Activated CD8-positive, alpha-beta T cell treated with anti-CD3 and anti-CD28 coated beads for 36 hours (primary cell): ENCODE measurements at places on chromosomes 13 and 19. TPM values are rescaled to one million over a fixed set of nuclear protein-coding genes. Genes with fewer than 3 reads are reported as not detected.
A peak's percentile ranks its signal among the peaks of the same experiment; 100 is the strongest.

DNA sequence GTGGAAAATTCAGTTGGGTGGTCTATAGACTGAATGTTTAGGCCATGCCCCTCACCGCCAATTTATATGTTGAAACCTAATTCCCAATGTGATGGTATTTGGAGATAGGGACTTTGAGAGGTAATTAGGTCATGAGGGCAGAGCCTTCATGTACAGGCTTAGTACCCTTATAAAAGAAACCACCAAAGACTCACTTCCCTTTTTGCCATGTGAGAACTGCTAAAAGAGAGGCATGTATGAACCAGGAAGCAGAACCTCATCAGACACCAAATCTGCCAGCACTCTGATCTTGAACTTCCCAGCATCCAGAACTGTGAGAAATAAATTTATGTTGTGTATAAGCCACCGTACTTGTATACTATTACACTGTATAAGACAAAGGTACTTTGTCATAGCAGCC, 40.6 kb downstream of the UQCRFS1 start:
- H3K4me3 ChIP-seq, result no peak overlapping the region
- peaks cover 3% of the 10 kb centered on the region for H3K36me3 ChIP-seq
- peaks cover 3% of the 10 kb centered on the region for H3K4me1 ChIP-seq
- H3K27ac ChIP-seq, result no peak overlapping the region
- peaks cover 3% of the 10 kb centered on the region for H3K27me3 ChIP-seq
- DNase-seq, result no peak

GRCh38 chr13:48393698-48394085, 19.2 kb downstream of the LPAR6 start:
- DNase-seq, result no peak
- peaks cover 55% of the 10 kb centered on the region for H3K36me3 ChIP-seq
- no peak overlapping the region for H3K4me3 ChIP-seq
- no peaks in the 10 kb centered on the region for H3K27me3 ChIP-seq

DNA sequence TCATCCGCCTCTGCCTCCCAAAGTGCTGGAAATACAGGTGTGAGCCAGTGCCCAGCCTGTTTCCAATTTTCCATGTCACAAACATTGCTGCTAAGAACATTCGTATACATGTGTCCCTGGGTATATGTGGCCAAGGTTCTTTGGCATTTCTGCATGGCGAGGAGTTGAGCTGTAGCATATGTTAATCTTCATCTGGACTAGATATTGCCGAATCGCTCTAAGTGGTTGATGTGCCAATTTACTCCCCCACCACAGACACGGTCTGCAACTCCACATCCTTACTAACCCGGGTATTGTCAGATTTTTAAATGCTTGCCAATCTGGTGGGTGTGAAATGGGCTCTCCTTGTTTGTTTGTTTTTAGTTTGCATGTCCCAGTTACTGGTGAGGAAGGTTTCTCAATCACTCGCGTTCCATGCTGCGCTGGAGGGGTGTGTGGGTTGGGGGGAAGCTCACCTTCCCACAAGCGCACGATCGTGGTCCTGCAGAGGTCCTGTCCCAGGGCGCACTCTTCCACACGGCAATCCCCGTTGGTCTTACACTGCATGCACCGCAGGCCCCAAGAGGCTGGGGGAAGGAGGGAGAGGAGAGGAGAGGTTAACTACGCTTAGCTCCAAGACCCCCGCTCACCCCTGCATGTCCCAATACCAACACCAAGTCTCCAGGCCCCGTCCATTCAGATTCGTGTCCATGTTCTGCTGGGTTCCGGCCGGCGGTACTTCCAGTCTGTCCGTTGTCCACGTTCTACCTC, 2.7 kb downstream of the PLAUR start:
- H3K27ac ChIP-seq, result no peak overlapping the region
- H3K36me3 ChIP-seq, result peaks cover 28% of the 10 kb centered on the region
- peak overlapping the region; percentile 85 for H3K4me3 ChIP-seq
- no peaks in the 10 kb centered on the region for H3K27me3 ChIP-seq
- peaks cover 38% of the 10 kb centered on the region for H3K4me1 ChIP-seq

DNA sequence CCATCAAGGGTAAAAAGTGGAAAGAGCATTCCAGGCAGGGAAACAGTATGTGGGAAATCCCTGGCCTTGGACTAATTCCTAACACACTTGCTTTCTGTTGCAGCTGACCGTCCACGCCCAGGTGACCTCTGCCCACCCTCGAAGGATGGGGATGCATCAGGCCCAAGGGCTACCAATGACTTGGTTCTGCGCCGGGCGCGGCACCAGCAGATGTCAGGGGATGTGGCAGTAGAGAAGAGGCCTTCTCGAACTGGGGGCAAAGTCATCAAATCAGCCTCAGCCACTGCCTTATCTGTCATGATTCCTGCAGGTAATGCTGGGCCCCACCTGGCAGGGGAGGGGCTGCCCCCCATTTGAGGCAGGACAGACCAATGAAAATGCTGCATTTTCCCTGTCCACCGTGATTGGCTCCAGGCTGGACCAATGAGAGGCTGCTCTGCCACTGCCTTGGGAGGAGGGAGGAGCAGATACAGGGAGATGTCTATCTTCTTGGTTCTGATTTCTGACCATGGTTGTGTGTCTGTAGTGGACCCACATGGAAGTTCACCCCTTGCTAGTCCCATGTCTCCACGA, 12.6 kb downstream of the DNASE2 start:
- DNase-seq, result peak; percentile 44
- peaks cover 14% of the 10 kb centered on the region for H3K36me3 ChIP-seq
- peaks cover 10% of the 10 kb centered on the region for H3K4me1 ChIP-seq

DNA sequence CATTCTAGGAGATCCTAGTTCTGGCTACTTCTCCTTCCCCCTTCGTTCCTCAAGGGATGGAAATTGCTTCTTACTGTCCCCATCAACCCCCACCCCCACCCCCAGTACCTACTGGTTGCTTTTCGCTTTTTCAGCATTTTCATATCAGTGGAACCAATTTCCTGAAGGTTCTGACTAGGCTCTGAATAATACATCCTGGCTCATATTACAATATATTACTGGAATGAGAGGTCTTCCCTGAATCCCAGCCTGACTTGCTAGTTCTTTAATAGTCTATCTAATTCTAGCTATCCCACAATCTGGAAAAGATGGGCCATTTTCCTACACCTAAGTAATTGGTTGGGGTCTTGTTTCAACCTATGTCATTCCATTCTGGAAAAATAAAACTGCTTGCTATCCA, 207.4 kb downstream of the COG6 start:
- peaks cover 7% of the 10 kb centered on the region for H3K4me1 ChIP-seq
- H3K27ac ChIP-seq, result no peak overlapping the region
- no peak overlapping the region for H3K4me3 ChIP-seq
- H3K27me3 ChIP-seq, result peaks cover 3% of the 10 kb centered on the region
- H3K36me3 ChIP-seq, result no peaks in the 10 kb centered on the region
- DNase-seq, result no peak

GRCh38 chr13:99075268-99076191, 97.7 kb upstream of the DOCK9 start:
- peaks cover 59% of the 10 kb centered on the region for H3K4me1 ChIP-seq
- peak overlapping the region; percentile 67 for H3K4me3 ChIP-seq
- peak overlapping the region; percentile 94 for H3K27ac ChIP-seq

The AZU1 gene
- not detected for total RNA-seq

The FCAR gene
- total RNA-seq, result not detected

The GPR183 gene
- total RNA-seq, result 10.0 TPM

The ZNF541 gene
- total RNA-seq, result 0.41 TPM
